ENCODE measurements at places on chromosomes 16 and 17.

DNA sequence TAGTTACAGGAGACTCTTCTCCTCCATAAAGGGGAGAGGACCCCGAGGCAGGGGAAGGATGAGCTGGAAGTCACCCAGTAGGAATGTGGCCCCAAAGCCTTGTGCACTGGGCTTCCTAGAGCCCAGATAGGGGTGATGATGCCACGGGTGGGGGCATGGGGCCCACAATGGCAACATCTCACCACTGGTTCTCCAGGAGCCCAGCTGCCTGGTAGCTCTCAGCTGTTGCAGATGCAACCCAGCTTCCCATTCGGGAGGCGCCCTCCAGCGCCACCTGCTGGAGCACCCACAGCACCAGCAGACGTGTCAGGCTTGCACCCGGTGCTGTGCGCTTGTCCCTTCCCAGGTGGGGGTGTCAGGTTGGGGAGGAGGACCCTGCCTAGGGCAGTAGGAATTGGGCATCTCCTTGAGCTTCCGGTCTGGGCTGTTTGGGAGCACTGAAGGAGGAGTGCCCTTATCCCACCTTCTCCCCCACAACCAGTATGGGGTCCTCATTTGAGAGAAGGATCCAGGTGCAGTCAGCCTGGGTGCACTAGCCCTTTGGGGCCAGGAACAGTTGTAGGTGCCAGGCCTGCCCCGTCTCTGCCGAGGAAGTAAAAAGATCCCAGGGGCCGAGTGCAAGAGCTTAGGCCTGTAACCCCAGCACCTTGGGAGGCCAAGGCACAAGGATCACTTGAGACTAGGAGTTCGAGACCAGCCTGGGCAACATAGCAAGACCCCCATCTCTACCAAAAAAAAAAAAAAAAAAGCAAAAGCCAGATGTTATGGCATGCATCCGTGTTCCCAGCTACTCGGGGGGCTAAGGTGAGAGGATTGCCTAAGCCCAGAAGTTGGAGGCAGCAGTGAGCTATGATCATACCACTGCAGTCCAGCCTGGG, 14.4 kb downstream of the CDIPT start:
- DNase-seq, result peak; percentile 50

DNA sequence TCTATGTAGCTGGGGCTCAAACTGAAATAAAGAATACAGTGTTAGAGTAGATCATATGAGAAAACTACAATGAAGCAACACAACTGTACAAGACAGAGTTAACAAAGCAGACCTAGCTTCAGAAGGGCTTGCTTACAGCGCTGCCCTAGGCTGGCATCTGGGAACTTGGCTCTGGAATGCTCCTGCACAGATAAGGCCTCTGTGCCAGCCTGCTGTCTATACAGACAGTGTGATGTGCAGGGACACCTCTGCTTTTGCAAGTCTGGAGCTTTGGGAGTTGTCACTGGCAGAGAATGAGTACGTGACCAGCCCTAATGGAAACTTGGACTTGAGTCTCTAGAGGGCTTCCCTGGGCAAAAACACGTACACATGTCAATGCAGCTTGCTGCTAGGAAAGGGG, 32.1 kb upstream of the SLC38A8 start:
- no peak for DNase-seq

GRCh38 chr17:28573521-28573920, 2.2 kb upstream of the PIGS start:
- no peak for DNase-seq

DNA sequence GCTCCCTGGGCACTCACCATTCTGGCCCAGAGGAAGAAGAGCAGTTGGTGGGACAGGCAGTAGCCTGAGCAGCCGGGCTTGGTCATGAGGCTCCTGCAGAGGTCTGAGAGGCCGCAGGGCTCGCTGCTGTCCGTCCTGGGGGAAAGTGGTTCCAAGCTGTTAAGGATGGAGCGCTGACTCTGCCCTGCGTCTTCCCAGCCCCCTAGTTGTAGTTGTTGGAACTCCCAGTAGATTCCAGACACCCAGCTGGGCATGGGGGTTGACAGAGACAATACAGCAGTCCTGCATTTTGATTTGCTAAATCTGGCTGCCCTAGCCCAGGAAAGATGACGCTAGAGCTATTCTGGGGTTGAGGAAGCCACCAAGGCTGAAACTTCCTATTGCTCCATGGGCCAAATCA, 7.3 kb downstream of the C16orf89 start:
- no peak for DNase-seq

DNA sequence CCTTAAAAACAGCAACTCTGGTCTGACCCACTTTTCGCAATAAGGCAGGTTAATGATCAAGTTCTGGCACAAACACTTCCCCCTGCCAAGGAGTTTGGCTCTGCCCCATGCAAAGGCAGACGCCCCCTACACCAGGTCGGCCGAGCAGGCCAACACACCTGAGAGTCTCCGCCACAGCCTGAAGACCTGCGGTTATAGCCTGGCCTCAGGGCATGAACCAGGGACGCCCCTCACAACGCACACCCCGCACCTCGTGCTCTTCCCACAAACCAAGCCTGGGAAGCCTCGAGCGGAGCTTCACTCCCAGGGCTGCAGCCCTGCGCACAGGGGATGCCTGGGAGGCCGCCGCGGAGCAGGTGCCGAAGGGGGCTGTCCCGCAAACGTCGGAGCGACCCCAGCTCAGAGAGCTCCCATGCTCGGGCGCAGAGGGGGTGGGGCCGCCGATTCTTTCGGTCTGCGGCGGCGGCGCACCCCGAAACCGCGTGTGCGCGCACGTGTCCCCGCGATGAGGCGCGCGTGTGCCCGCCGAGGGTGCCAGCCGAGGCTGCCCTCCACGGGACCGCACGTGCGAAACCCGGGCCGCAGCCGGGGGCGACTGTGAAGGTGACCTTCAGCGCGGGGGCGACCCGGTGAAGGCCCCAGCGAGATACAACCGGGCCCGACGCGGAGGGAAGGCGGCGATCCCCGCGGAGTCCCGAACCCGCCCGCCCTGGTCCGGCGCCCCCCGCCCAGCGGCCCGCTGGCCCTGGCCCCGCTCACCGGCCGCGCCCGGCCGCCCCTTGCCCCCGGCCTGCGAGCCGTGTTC, 559 bp downstream of the CLUH start:
- DNase-seq, result no peak

GRCh38 chr16:23836404-23837311, 875 bp downstream of the PRKCB start:
- no peak for DNase-seq

DNA sequence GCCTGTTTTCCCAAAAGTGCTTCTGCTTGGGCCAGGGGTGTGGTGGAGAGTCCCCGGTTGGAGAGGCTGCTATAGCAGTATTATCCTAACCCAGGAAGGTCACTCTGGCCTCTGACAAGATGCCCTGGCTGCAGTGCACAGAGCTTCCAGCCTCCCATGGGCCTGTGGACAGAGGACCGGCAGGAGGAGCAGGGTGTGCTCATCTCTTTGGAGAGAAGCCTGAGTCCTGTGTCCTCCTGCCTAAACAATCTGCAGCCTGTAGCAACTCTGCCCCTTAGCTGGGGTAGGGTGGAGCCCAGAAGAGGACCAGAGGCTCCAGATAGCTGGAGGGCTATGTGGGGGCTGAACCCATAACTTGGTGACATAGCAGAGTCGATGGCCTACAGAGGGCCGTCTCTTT, 78.0 kb downstream of the MPRIP start:
- no peak for DNase-seq

GRCh38 chr17:1082579-1082978, 85.7 kb downstream of the TIMM22 start:
- DNase-seq, result no peak

GRCh38 chr17:81365601-81366585, 29.4 kb upstream of the BAHCC1 start:
- peak; percentile 71 for DNase-seq

- no peak for DNase-seq
Measured at GRCh38 chr17:60372790-60373483, 19.0 kb downstream of the USP32 start.

GRCh38 chr16:56755038-56755437, 25.1 kb downstream of the NUP93 start:
- no peak for DNase-seq

GRCh38 chr16:77995843-77996455, 26.4 kb upstream of the CLEC3A start:
- no peak for DNase-seq

GRCh38 chr17:51869387-51869786, 289.1 kb downstream of the CA10 start:
- no peak for DNase-seq

DNA sequence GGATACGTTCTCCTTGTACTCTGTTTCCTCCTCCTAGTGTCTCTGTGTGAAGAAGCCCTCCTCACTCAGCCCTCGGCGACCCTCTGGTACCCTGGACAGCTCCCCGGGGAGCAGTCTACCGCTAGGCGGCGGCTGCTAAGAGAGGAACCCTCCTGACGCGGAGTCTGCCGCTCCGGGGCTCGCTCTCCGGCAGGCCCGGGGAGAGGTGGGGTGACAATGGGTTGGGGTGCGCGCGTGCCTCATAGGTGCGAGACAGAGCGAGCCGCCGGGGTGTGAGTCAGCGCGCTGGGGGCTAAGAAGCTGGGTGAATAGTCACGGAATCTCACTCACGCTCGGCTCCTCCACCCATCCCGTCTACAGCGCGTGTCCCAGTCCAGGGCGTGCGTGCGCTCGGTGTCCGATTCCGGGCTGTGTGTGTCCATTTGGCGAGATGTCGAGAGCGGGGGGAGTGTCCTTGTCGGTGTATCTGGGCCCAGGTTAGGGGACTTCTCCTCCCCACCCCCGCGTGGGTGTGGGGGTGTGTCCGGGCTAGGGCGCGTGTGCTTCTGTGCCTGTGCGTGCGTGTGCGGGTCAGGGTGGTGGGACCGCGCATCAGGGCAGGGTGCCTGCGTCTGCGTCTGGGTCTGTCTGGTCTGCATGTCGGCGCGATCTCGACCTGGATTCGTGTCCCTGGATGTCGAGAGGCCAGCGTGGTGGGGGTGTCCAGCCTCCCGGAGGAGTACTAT, 577 bp upstream of the HS3ST2 start:
- peak; percentile 47 for DNase-seq

- DNase-seq, result no peak
Measured at GRCh38 chr17:41977991-41978390, 11.4 kb downstream of the CNP start.

GRCh38 chr16:53605831-53606400, 97.7 kb downstream of the RPGRIP1L start:
- no peak for DNase-seq

GRCh38 chr17:17472333-17472920, 4.4 kb upstream of the MED9 start:
- no peak for DNase-seq

DNA sequence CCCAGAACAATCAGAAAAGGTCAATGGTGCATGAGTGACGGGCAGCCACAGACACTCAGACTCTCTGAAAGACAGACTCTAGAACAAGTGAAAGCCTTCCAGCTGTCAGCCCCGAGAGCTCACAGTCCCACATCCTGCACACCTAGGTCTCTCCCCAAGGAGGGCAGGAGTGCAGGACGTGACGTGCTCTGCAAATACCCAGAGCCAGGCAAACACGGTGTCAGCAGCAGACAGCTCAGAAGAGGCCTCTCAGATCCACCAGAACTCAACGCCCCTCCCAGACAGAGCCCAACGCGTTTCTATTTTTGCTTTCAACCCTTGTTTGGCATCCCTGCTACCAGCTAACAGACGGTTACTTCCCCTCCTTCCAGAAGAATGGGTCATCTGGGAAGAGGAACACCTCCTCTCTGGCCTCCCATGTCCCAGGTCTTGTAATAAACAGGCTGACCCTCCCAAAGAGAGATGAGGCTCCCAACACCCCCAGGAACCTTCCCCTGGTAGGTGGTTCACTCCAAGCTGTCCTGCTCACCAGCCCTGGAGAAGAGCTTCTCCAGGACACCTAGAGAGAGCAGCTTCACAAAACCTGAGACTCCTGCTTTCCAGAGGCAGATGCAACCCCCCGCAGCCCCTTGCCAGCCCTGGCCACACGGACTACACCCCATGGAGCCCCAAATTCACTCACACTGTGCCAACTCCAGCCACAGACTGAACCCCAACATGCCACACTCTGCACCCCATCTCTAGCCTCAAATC, 7.6 kb downstream of the PITPNM3 start:
- DNase-seq, result peak; percentile 59

DNA sequence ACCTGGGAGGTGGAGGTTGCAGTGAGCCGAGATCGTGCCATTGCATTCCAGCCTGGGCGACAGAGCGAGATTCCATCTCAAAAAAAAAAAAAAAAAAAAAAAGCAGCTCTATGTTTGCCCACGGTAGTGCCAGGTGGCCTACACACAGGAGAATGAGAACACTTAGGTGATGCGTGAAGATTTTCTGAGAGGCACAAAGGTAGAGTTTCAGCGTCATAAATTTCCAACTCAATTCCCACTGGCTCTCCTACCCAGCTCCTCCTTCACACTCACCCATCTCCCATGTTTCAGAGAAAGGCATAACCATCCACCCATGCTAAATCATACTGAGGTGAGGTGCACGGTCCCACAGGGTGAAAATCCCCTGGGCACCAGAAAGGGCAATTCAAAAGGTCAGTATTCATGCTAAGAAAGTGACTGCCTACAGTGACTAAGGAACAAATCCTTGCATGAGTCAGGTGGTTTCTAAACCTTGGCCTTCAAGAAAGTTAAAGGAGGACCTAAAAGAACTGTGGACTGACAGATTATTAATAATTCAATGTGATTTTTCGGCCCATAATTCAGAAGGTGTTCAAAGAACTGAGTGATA, 4.8 kb downstream of the DCAKD start:
- DNase-seq, result no peak

GRCh38 chr17:40479754-40480480, 21.5 kb downstream of the TNS4 start:
- DNase-seq, result no peak

DNA sequence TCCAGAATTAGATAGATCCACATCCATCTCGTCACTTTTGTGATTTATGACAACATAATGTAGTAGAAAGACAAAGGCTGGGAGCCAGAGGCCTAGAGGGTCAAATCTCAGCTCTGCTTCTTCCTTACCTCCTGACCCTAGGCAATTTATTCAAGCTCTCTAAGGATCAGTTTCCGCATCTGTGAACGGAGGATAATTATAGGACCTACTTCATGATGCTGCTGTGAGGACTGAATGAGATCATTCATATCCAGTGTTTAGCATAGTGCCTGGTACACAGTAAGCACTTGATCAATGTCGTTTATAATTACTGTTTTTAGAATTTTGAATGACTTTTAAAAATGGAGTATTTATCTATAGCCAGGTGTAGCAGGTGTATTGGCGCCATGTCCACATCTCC, 128.4 kb downstream of the SHISA9 start:
- DNase-seq, result no peak

DNA sequence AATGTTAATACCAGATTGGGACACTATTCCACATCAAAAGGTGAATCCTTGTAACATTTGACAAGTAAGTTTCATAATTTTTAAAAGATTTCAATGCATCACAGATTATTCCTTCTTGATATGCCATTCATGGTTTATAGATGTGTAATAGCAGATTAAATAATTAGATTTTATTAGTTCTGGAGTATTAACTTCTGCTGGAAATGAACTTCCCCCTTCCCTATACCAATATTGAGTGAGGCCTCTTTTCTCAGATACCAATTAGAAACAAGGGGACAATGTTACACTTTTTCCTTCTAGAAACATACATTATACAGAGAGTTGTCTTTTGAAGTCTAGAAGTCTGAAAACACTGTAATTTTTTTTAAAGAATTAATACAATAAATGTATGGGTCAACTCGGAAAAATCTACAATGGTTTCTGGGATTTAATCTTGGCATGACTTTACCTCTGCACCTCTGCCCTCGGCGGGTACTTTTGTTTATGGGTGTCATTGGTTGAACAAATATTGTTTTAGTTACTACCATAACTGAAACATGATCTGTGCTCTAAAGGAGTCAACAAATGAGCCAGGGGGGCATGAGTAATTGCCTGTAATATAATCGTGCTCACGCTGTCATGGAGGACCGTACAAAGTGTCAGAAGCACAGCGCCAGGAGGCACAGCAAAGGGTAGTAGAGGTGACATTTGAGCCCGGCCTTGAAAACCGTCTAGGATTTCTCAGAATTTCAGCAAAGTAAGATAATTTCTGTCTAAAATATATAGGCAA, 8.2 kb downstream of the LRRC37B start:
- peak; percentile 97 for DNase-seq

All from NCI-H510A treated with DMSO at 0.1 percent for 48 hours (cell line).